ENCODE measurements at places on chromosomes 5 and 9.

GRCh38 chr9:77464661-77465060 is 183.5 kb downstream of the GNA14 start:
- no peak for DNase-seq

- peak; percentile 39 for DNase-seq
These were observed 196.4 kb downstream of the TRPM3 start for GRCh38 chr9:70924895-70925547.

- DNase-seq = no peak
These were observed 100.6 kb upstream of the NREP start for GRCh38 chr5:111857623-111858022.

DNA sequence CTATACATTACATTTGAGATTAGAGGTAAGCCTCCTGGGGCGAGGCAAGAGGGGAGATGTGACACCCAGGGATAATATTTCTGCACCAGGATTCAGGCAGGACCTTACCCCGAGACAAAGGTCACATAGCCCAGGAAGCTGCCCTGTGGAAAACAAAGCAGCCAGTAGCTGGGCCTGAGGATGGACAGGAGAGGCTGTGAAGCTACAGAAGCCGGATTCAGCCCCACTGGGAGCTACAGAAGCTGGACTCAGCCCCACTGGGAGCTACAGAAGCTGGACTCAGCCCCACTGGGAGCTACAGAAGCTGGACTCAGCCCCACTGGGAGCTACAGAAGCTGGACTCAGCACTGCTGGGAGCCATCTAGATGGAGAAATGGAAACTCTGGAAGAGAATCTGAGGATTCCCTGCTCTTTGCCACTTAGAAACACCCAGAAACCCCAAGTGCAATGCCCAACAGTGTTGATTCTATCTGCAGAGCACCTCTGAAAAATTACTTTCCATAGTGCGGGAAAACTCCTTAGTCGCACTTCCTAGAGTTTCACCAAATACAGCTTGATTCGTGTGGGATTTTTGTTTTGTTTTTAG is 46.5 kb upstream of the ZFR start:
- DNase-seq = no peak

DNA sequence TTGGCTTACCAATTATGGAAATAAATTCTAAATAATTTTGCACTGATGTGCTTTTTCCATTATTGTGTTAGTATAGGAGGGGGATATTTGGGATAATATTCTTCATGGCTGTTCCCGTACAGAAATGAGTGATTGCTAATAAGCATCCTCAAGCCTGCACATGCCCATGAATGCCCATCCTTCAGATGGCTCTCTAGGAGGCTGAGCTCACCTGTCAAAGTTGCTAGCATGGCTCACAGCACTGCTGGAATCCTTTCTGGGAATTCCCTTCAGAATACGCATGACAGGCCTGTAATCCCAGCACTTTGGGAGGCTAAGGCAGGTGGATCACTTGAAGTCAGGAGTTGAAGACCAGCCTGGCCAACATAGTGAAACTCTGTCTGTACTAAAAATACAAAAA is 124.1 kb downstream of the NXNL2 start:
- DNase-seq = no peak

DNA sequence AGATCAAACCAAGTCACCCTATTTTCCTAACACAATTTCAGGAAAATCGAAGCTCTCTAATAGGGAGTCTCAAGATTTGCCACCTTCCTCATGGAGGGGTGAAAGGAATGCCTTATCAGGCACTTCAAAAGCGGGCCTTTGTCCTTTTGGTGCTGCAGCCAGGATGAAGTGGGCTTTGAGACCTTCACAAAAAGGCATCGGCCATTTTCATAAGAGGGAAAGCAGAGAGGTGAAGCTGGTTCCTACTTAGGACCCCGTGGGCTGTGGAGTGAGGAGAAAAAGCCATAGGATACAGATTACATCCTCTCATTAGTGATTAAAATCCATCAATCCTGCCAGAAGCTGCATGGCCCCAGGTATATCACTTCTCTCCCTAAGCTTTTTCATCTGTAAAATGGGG is 859 bp downstream of the CDKN2AIPNL start:
- DNase-seq = no peak

DNA sequence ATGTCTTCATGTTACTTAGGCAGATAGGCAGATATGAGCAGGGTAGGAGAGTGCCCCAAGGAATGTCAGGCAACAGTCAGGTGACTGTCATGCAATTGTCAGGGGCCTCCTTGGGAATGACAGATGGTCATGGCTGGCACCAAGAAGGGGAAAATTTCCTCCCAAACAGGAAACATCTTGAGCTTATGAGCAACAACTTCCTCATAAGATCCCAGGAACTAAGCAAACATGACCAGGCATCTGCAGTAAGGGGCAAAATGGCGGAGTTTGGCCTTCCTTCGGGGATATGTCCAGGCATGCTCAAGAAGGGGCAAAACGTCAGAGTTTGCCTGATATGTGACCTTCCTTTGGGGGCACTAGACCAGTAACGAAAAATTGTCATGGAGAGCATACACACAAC is 591.8 kb downstream of the PDE4D start:
- no peak for DNase-seq

DNA sequence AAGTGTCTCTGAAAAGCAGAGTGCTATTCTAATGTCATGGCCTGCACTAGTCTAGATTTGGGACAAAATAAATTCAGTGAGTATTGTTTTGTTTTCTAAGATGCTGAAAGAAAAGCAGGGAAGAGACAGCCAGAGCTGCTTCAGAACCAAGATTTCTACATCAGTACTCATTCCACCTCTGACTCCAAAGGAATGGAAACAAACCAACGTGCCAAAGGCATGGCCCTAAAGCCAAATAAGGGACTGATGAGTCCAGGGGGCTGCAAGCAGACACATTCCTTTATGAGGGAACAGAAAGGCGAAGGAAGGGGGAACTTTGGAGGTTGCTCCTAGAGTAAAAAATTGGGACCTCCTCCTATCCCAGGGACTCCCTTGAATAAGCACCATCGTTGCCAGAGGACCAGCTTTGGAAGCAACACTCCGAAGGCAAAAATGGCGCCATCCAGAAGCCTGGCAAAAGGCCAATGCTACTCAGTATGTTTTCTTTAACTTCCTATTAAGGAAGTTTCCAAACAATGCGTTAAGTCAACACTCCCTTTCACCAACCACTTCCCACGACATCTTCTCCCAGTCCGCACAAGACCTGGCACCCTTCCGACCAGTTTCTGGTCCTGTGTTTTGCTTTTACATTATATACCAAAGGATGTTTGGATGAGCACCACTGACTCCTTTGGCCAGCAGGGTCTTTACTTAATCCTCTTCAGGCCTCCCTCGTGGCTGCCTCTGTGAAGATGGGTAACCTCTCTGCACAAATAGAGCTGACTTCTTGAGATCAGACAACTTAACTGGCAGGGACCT is 31.6 kb downstream of the ADAM19 start:
- DNase-seq = no peak

DNA sequence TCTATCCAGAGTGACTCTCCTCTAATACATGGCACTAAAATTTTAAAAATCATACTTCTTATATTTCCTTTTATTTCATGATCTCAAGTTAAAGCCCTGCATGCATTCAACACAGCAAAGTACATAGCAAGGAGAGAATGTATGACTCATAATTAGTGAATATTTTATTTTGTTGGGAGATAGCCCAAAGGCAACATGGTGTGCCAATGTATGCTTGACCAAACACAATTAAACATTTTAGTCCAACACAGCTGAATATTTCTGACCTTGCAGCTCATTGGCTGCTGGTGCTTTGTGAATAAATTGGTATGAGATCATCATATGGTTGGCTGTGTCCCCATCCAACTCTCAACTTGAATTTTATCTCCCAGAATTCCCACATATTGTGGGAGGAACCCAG is 103.5 kb downstream of the NPR3 start:
- DNase-seq = no peak

DNA sequence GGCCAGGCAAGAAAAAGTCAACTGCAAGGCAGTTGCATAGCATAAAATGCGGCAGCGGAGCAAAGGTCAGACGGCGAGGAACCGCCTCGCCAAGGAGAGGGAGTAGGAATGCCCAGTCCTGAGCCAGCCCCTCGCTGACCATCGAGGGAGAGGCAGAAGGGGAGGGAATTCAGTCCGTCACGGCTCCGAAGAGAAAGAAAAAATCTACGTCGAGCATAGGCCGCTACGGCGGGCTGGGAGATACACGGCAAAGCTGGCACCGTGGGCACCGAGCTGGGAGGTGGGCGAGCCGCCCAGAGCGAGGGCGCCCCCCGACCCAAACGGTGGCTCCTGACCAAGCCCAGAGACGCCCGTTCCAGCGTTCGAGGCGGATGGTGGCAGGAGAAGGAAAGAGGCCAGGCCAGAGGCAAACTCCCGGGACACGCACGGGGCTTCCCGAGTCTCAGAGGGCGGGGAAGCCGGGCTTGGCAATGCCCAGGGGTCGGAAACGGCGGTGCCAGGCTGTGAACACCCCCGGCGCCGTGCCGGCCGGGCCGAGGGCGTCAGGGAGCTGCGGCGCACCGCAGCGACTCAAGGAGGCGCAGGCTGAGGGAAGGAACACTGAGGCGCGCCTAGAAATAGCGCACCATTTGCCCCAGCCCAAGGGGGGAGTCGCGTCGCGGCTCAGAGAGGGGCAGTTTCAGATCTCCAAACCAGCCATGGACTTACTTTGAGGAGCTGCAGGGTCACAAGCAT is 518 bp downstream of the SPRY4 start:
- no peak for DNase-seq

- no peak for DNase-seq
These were observed 84.9 kb downstream of the PPIC start for GRCh38 chr5:122951658-122952057.

GRCh38 chr5:128774605-128775004 is 190.7 kb upstream of the SLC27A6 start:
- DNase-seq = no peak

DNA sequence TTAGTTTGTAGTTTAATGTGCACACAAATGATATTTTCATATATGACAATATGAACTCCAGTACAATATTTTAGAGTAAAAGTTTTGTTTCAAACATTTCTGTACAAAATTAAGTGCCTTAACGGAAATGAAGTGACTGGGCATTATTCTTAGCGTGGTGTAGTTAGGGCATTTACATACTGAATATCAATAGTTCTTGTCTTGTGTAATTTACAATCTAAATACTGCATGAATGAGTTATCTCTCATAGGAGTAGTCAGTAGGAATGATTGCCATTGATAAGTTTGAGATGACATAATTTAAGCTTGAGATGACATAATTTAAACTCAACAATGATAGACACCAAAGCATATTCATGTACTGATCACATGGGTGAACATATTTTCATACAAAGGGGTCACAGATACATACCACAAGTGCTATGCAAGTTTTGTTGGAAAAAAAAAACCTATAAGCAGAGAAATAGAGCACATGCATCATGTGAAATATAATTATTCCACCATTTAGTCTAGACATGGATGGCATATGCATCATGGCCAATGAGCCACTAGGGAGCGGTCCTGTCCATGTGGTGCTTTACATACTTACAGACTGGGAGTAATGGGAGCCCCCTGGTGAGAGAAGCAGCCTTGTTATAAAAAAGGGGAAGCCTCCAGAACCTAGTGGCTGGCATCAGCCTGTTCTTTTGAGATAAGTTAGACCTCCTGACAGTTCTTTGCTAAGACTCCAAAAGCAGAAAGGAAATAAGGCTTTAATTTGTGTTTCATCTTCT is 1523.9 kb downstream of the MAT2B start:
- DNase-seq = no peak

GRCh38 chr9:33476503-33476902 is 2.8 kb upstream of the NOL6 start:
- no peak for DNase-seq

- peak; percentile 89 for DNase-seq
These were observed 220.4 kb downstream of the ARRDC3 start for GRCh38 chr5:91162534-91163381.

- no peak for DNase-seq
These were observed 478.3 kb upstream of the ADAMTS16 start for GRCh38 chr5:4661836-4662235.

DNA sequence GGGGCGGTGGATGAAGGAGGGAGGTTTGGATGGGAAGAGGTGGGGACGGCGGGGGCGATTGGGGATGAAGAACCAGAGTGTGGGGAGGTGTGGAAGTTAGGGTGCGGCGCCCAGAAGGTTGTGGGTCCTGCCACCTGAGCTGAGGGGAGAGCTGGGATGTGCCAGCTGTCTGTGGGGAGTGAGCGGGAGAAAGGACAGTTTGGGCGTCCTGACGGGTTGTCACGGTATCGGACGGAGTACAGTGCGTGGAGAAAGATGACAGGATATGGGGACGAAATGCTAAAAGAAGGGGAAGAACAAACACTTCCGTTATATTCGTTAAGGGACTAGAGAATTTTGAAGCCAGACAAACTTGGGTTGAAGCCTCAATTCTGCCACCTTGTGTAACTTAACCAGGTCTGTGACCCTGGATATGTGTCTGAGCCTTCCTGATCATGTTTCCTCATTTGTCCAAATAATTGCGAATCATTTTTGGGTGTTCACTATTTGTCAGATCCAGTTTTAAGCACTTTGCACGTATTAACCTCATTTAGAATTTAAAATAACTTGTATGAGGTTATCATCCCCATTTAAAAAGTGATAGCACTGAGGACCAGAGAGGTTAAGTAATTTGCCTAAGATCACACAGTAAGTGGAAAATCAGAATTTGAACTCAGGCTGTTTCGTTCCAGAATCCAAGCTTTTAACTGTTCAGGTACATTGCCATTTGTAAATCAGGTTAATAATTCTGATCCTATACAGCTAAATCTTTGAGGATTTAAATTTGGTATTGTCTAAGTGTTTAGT is 689 bp downstream of the CNTRL start:
- peak; percentile 32 for DNase-seq

- DNase-seq = no peak
These were observed 132.3 kb upstream of the ZNF608 start for GRCh38 chr5:124878583-124879342.

DNA sequence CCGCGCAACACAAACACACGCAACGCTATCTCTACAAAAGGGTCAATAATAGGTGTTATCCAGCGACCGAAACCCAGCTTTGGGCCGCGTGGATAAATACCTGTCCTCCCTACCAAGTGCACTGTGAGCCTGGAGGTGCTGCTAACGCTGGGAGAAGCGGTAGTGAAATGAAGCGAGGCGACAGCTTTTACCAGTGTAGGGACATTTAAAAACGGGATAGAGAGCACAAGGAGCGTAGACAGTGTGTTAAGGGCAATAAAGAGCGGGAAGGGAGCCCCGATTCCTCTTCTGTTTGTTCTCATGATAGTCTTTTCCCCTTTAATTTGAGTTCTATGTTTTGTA is 421 bp upstream of the DEPDC1B start:
- DNase-seq = no peak

- DNase-seq = no peak
These were observed 133.9 kb downstream of the FSTL4 start for GRCh38 chr5:133478199-133478985.
